ENCODE measurements at places on chromosomes 3 and 15.

DNA sequence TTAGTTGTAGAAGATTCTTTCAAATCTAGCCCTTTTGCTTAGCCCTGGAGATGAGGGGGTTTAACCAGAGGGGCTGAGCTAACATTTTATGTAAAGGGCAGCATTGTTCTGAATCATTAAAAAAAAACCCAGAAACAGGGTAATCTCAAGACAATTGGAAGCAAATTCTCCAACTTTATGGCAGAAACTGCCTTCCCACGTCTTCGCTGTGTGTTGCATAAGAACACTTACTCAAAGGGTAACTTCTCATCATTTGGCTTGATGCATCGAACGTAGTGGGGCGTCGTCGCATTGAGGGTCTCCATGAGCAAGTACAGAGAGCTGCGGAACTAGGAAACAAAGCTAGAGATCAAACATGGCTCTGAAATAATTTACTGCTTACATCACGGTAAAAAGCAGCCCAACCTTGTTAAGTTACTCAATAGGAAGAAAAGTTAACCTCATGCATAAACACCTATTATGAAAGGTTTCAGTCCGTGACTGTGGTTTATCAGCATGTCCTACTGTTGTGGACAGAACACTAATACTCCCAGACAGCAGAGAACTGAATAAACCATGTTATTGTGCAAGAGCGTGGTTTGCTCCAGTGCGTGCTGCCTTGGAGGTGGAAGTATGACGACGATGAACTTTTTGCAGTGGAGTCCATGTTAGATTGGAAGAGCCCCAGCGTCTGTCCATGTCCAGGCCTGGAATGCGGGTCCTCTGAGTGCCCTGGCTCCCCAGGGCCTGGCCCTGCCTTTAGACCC lies 48.7 kb downstream of the MYO5C start:
- no peak for DNase-seq

- no peak for DNase-seq
These were observed 89.9 kb upstream of the RORA start for GRCh38 chr15:61318802-61319525.

DNA sequence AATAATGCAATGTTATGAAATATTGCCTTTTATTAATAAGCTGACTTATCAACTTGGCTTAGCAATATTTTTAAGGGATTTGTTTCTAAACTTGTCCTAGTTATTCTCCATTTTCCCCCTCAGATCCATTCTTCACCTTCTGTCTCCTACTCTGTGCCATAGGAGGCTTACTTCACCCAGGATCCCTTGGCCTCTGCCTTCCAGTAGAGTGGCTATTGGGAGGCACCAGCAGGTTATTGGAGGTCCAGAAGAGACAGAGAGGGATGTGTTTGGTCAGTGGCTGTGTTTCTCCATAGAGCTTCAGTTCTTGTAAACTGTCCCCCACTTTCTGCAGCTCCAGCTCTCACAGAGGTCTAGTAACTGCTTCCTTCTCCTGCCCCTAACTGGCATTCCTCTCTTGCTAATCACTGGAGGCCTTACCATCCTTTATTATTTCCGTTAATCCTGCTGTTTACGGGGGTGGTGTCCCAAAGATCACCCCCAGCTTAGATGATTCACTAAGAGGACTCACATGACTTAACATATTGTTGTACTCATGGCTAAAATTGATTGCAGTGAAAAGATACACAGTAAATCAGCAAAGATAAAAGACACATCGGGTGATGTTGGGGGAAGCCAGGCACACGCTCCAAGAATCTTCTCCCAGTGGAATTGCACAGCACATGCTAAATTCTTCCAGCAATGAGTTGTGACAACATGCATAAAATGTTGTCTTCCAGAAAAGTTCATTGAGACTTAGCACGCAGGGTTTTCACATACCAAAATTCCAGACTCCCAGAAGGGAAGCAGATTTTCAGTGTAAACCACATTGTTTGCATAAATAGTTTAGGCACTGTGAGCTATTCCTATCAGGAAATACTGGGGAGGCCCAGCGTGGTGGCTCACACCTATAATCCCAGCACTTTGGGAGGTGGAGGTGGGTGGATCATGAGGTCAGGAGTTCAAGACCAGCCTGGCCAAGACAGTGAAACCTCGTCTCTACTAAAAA lies 67.5 kb downstream of the RPL22L1 start:
- DNase-seq, result no peak

GRCh38 chr3:58249358-58250092 lies 11.9 kb downstream of the ABHD6 start:
- DNase-seq, result no peak

- DNase-seq, result no peak
These were observed 358.0 kb downstream of the PTPRG start for GRCh38 chr3:61919371-61919770.

DNA sequence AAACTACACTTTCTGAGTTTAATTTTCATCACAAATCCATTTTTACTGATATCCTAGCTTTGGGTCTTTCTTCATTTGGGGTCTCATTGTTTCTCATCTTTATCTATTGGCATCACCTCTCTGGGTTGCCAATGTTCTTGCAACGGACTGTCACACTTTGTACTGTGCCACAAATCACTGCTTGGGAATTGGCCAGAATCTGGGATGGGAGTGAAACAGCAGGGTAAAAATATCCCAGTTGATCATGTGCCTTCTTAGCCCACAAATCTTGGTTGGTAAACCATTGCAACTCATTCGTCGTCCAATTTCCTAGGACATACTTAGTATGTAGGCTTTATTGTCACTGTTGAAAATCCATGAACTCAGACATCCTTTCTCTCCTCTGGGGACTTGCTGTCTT lies 698.5 kb downstream of the OTOL1 start:
- DNase-seq, result no peak

DNA sequence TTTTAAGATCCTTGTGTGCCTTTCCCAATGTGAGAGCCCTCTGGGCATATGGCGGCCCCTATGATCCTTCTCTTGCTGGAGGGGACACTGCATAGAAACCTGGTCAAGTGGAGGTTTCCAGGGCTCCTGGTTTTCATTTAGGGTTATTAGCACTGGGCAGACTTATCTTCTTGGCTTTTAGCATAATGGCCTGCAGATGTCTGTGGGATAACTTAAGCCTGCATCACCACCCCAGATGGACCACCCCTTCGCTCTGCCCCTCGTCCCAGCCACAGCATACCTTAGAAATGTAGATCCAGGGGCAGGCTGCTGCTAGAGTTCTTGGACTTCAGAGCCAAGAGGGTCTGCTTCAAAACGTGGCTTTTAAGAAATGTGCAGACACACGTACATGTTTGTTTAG lies 340.3 kb upstream of the CTDSPL start:
- DNase-seq, result no peak

DNA sequence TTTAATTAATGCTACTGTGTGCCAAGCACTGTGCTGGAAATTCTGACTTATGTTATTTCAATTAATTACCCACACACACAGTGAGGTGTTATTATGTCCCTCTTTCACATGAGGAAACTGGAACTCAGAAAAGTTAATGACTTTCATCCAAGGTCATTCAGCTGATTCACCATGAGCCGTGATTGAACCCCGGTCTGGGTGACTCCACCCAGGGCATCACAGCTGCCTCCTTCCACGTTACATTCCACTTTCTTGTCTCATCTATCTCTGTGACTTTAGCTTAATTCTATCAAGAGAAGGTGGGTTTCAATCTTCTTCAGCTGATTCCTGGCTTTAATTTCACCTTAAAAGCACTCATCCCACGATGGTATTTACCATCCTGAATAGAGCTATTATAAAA lies 16.3 kb downstream of the SRGAP3 start:
- DNase-seq, result no peak

GRCh38 chr3:61202086-61202485 lies 49.2 kb downstream of the FHIT start:
- no peak for DNase-seq

DNA sequence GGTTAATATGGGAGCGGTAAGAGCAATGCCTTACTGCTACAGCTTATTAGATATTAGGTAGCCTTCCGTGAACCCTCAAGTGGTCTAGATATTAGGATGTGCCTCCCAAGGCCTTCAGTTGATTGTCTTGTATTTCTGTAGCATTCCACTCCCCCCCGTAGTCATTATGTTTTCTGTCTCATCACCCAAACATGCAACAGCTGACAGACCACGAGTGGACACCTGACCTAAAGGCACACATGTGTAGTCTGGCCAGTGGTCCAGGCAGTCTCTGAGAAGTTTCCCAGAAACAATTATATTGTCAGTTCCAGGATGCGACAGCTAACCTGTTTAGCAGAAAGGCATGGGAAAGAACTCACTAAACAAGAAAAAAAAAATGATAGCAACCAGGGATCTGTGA lies 1000.9 kb downstream of the AGBL1 start:
- DNase-seq, result no peak

GRCh38 chr3:140244893-140245292 lies 309.9 kb downstream of the CLSTN2 start:
- DNase-seq, result no peak

GRCh38 chr15:77695961-77696582 lies 63.4 kb upstream of the LINGO1 start:
- no peak for DNase-seq

DNA sequence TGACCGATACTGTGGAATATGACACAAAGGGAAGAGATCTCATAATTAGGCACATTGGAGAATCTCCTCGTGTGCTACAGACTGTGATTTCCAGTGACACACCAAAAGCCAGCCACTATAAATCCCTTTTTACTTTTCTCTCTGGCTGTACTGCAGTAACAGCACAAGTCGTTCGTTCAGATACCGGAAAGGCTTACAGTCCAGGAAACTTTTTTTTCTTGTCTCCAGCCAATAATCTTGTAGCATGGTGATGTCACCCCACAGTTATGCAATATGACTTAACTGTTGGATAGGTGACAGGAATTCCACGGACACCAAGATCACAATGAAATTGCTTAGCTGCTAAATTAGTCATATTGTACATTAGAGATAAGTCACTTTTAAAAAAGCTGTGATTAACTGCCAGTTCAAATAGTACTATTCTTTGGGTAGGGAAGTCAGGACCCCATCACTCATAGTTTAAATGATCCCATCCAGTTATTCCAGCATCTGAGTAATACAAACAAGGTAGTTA lies 36.3 kb upstream of the TSC22D2 start:
- DNase-seq, result no peak

DNA sequence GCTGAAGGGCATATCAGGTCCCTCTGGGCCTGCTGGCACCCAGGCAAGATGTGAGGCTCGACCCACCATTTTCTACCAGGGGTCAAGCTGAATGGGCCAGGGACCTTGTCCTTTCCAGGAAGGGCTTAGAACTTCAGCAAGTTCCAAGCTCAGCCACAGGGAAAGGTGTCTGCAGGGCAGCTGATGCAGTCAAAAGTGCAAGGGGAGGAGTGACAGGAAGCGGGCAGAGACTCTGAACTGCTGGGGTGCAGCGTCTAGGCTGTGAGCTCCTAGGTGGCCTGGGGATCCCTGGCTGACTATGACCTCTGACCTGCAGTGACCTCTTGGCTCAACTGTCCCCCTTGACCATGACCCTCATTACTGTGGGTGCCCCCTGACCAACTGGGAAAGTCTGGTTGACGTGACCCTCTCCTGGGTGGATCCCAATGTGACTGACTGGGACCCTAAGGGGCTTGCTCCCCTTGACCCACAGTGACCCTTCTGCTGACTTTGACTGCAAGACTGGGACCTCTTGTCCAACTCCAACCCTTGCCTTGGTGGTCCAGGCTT lies 14.4 kb upstream of the SEC13 start:
- no peak for DNase-seq

DNA sequence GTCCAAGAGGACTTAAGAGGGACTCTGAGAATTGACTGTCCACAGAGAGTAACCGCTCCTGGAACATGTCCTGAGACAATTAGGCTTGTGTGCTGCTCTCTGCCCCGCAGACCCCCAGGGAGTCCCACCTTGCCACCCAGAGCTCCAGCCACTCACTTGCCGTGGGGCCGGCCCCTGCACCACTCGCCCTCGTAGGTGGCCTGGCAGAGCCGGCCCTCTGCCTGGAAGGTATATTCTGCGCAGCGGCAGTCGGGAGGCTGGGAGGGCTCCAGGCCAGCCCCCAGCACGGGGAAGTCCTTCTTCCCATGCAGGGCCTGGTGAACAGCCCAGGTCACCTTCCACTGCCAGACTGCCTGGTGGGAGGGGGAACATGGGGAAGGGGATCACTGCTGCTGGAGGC lies 10.5 kb downstream of the ALS2CL start:
- DNase-seq, result no peak

Measured in activated naive CD4-positive, alpha-beta T cell (primary cell).